ENCODE measurements at places on chromosomes 12 and 14. TPM values are rescaled to one million over a fixed set of nuclear protein-coding genes. Genes with fewer than 3 reads are reported as not detected.

ADAMTS20 gene
- total RNA-seq, result not detected

DACT1 gene
- total RNA-seq, result 1.4 TPM

KRT75 gene
- total RNA-seq, result 7.3 TPM

MYRFL gene
- total RNA-seq, result 0.26 TPM

GPX2 gene
- total RNA-seq, result 1.3 TPM

Data from bronchial epithelial cell (primary cell).